ENCODE measurements at places on chromosomes 2 and 18.

GRCh38 chr2:44807201-44808025 lies 134.1 kb upstream of the SIX3 start:
- no peak for DNase-seq

DNA sequence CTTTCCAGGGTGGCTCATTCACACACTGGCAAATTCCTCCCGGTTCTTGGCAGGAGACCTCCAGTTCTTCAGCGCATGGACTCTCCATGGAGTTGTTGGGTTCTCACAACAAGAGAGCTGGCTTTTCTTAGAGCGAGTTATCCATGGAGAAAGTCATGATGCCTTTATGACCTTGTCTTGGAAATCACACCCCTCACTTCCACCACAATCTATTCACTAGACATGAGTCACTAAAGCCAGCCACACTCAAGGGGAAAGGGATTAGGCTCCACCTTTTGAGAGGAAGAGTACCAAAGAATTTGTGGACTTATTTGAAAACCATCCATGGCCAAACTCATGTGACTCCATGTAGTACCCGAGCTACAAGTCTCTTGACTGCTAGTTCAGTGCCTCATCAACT lies 160.5 kb downstream of the SETBP1 start:
- no peak for DNase-seq

DNA sequence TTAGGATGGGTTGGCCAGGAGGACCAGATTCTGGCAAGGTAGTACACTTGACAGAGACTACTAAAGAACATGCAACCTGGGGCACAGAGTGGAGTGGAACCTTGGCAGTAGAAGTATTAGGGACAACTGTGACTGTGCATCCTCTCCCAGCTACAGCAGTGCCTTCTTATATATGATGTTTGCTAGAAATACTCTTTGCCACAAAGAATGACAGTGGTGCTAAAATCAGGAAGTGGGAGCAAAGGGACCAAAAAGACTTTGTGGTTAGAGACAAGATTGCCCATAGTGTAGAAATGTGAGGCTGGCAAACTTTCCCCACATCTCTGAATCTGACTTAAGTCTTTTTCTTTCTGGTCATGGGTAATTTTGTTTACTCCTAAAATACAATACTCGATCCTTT lies 9.4 kb upstream of the SLC38A11 start:
- no peak for DNase-seq

DNA sequence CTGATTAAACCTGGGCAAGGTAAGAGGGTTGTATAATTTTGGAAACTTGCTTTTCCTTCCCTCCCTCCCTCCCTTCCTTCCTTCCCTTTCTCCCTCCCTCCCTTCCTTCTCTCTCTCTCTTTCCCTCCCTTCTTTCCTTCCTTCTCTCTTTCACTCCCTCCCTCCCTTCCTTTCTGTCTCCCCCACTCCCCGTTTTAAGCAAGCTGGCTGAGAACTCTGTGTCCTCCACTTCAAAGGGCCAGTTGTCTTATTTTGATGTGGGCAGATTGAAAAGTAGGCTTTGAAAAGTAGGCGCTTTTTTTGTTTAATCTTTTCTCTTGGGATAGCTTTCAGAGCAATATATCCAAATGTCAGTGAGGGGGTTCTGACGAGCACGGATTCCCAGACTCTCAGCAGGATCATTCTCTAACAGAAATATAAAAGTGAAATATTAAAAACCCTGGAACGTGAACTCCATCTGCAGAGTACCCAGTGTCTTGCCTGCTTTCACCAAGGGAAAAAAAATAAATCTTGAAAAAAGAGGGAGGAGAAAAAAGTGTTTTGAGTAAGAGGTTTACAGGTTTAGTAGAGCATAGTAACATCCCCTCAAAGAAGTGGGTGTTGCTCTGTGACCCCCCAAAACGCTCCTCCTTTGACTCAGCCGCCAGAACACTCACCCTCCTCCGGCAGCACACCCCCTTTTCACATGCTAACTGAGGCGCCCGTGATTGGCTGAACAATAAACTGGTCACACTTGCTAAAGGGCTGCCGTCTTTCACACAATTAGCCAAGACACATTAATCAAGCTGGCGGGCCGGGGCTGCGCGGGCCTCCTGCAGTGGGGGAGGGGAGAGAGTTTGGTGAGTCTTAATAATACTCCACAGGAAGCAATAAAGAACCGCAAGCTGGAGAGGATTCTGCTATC lies 52.2 kb downstream of the CDK15 start:
- no peak for DNase-seq

GRCh38 chr2:237064203-237065070 lies 21.3 kb upstream of the COPS8 start:
- no peak for DNase-seq

DNA sequence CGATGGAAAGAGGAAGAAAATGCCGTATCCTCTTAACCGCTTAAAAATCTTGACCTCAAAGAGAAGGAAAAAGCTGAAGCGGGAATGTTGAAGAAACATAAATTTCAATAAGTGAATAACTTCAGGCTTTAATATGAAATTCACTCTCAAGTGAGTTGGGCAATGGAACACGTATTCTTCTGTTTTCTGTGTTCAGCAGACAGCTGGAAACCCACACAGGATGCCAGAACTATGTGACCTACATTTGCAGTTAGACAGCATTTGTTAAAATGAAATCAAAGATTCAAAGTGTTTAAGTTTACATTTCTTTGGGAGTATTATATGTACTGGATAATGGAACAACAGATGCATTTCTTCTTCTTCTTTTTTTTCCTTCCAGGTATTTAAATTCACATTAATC lies 80.5 kb upstream of the SPATS2L start:
- no peak for DNase-seq

GRCh38 chr18:63520053-63520685 lies 22.0 kb upstream of the SERPINB12 start:
- no peak for DNase-seq

GRCh38 chr2:101560780-101561315 lies 85.9 kb upstream of the RFX8 start:
- no peak for DNase-seq

- DNase-seq: no peak
Measured at GRCh38 chr2:54808661-54809060, 85.2 kb downstream of the EML6 start.

DNA sequence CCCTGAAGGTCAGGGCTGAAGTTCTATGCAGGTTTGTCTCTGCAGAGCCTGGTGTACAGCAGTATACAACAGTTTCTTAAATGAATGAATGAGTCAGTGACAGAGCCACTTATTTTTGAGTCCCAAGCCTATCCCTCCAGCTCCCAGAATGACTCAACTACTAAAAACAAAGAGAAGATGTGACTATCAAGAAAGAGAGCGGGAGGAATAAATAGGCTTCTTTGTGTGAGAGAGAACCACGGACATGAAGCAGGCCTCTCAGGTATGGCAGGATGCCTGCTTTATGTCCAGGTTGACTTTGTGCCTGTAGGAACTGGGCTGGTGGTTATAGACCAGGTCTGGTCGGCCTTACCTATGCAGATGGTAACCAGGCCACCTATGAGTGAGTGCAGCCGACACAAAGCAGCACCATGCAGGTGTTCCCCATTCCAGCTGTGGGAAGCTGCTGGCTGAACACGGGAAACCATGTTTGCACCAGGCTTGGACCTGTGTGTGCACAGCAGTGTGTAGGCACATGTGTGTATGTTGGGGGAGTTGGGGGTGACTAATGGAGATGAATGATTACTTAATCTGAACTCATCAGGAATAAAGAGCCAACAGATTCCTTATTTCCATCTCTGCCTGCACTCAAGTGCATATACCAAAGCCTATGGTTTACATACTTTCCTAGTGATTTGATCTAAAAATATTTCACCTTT lies 171.0 kb downstream of the OSR1 start:
- no peak for DNase-seq

- DNase-seq: no peak
Measured at GRCh38 chr18:76265497-76266235, 229.4 kb downstream of the ZNF516 start.

DNA sequence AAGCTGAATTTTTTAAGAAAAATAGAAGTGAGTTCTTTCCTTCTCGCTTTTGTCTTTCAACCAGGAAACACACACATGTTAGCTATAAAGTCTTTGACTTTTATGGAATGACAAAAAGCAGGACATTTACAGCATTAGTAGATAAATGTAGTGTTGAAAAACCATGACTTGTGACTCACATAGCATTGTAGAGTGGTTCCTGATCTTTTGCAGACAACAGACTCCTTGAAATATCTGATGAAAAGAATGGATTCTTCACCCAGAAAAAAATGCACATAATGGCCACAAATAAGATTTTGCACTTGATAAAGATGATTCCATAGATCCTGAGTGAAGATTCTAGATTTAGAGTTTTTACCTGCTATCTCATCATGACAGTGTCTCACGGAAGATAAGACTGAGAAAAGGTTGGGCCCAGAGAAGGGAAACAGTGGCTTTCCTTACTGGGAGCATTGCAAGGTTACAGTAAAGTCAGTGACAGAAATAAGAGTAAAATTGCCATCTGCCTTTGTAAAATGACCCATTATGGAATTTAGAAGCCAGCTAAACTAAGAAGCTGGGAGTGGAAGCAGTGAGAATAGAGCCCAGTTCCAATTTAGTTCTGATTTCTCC lies 14.0 kb downstream of the SMARCAL1 start:
- peak; percentile 10 for DNase-seq

DNA sequence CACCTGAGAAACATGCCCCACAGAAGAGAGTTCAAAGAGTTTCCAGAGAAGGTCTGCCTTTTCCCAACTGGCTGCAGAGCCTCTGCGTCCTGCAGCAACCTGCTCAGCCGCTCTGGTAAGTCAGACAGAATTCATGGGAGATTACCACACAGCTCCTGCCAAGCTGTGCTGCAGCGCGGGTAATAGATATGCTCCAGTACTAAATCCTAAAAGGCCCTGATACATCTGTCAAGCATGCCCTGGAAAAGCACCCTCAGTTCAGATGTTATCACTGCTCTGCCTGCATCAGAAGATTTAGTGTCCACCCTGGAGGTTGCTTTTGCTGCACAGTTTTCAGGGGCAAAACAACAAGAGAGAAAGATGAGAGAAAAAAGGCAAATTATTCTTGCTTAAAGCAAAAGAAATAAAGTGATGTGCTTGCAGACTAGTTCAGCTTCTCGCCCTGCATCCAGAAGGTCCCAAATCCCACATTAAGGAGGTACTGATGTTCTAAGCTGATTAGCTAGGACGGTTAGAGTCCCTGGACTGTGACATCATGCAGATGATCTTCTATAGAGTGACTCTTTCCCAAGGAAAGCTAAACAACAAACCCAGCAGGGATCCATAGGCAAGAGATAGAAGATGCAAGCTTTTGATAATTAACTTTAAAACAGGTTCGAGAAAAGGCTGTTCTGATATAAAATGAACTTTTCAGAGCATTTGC lies 488.6 kb downstream of the BCL11A start:
- no peak for DNase-seq

DNA sequence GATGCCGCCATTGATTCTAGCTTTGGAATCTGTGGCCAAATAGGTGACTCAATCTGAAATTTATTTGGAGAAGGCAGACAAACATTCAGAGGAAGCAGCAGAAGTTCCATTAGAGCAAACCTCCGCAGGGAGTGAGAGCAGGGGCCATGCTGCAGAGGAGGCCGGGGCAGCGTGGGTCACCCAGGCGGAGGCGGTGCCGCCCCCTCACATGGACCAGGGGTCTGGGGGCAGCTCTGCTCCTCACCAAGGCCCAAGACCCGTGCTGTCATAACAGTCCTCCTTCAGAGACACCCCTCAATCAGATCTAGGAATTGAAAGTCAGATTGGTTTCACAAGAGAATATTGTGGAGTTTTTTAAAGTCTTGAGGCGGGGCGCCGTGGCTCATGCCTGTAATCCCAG lies 92.4 kb downstream of the GBX2 start:
- DNase-seq: no peak

DNA sequence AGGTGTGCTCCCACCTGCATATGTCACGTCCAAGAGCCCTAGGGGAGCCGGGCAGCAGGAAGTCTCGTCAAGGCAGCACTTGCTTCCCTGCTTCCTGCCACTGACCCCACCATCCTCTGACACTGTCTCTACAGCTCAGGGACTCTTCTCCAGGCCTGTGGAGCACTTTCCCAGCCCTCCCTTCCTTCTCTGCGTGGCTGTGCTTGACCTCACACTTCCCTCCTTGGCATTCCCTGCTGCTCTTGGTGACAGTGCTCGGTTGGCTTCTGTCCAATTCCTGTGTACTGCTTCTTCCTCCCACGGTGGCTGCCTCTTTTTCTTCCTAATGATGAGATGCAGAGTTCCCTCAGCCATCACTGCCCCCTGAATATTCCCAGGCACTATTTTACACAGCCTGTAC lies 2.8 kb downstream of the CIDEA start:
- DNase-seq: no peak

GRCh38 chr2:54632733-54633692 lies 90.4 kb upstream of the EML6 start:
- no peak for DNase-seq

DNA sequence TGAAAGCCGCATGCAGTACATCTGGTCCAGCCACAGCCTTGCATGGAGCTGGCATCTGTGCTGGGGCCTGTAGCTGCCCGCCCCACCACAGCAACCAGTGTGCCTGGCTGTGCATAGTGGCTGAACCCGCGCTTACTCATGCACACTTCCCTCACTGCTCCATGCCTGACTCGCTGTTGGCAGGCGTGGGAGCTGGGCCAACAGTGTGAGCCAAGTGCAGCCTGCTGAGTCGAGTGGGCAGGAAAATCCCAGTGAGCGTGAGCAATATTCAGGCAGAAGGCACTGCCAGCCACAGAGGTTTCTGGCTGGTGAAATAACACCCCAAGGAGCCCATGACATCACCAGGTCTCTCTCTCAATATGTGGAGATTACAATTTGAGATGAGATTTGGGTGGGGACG lies 1674.1 kb upstream of the TMEFF2 start:
- no peak for DNase-seq

All from AG04449 (cell line).